ENCODE measurements at places on chromosomes 2 and 18.

GRCh38 chr2:11665510-11666362, 4.3 kb downstream of the NTSR2 start:
- DNase-seq = no peak

- no peak for DNase-seq
Measured at GRCh38 chr2:184351126-184351525, 247.2 kb upstream of the ZNF804A start.

DNA sequence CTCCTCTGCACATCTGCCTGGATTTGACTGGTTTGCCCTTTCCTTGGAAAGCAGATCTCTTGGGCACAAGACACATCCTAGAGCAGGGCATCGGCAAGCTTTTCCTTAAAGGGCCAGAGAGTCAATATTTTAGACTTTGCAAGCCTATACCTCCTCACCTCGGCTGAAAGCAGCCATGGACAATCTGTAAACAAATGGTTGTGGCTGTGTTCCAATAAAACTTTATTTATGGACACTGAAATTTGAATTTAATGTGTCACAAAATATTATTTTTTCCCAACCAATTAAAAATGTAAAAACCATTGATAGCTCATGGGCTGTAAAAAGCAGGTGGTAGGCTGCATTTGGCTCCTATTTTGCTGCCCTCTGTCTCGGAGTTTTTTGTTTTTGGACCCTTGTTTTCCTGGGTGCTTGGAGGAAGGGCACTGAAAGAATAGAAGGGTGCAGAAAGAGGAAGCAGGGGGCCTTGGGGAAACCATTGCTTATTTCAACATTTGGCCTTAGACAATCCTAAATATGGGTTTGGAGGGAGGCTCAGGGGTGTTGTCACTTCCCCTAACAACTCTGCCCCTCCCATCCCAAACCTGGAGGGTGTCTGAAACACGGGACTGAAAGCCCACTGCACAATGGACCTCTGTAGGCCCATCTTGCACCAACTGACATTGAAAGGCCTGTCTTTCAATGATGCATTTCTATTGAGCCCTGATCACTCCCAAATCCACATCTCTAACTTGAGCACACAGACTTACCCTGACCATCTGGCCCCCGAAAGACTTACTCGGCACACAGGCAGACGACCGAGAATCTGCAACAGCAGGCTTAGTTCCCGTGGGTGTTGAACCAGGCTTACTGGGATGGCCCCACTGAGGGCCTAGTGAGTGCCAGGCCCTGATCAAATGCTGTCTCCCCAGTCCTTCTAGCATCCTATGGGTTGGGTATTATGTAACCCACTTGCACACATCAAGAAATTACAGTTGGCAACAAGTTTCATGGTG, 7.1 kb upstream of the ZFP36L2 start:
- no peak for DNase-seq

DNA sequence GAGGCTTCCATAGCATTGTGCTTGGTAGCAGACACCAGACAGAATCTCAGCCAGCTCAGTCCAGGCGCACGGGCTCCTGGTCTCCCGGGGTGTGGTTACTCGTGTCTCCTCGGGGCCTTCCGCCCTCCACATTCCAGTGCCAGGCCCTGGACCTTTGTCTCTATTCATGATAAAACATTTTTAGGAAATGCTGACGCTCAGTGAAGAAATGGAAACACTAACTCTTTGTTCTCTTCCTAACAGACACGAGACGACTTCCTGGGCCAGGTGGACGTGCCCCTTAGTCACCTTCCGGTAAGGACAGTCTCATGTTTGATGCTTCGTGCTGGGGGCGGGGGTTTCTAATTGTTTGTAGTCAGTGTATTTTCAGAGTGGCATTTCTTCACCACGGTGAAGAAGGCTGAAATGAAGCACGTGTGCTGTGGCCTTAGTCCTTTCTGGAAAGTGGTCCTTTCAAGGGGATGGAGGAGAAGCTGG, 271.8 kb downstream of the NEDD4L start:
- DNase-seq = no peak

GRCh38 chr2:172751564-172751963, 15.9 kb downstream of the RAPGEF4 start:
- DNase-seq = no peak

DNA sequence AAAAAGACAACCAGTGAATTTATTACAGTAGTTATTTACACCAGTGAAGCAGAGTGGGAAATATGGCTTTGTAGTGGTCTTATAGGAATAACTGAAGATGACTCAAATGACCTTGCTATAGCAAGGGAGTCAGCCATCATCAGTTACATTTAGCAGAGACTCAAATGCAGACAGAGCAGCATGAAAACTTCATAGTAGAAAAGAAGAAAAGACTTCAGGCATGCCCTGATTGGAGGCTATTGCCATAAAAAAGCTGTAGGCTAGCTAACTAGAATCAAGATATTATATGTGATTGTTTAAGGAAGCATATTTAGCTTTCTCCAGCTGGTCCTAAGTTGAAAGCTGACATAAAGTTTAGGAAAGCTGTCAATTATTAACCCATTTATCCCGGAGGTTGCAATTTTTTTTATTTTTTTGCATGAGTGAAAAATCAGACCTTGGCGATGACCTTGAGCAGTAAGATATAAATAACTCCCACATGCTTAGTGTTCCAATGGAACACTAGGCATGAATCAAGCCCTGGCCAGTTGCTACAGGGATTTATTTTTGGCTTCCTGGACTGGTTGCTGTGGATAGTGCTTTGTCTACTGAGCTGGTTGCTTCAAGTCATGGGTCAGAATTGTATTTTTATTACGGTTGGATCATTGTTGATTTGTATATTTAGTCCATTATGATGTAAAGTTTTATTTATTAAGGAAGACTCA, 675.6 kb upstream of the VRK2 start:
- DNase-seq = peak; percentile 3

DNA sequence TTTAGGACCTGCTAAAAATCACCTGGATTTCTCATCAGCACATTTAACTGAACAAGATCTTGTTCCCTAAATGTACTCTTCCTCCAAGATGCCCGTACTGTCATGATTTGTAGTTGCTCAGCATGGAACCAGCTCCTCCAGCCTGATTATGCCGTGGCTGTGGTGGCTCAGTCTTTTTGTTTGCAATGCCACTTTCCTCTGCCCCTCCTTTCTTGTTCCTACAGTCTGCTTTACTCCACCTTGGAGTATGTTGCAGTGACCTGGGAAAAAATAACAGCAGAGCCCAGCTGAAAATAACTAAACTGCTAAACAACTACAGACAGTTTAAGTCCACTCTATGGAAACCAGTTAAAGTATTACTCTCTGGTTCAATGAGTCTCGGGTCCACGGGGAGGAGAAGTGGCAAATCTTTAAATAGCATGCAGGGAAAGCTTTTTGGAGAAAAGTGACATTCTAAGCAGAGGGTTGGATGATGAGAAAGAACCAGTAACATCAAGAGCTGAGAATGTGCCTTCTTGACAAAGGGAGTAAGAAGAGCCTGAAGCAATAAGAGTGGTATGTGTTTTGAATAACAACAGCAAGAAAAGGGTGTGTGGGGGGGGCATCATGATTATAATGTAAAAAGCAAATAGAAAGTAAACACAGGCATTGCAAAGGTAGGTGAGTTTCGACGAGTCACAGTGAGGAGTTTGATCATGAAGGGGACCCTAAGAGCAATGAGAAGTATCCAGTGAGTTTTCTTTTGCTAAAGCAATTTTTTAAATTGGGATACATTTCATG, 225.7 kb downstream of the TMX3 start:
- DNase-seq = no peak

DNA sequence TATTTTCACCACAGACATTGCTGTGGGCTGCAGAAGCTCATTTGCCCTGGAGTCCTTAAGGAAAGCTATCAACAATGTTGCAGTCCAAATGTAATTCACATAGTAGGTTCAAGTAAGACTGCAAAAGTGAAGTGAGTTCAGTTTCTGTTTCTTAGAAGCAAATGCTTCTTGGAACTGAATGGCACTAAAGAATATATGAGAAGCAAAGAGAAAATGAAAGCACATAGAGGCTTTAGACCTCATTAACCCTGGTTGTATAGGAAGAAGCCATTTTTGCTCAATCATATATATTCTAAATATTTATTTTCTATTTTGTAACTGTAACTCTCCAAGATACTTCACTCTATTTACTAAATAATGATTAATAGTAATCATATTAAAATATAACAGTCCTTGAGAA, 292.0 kb downstream of the ZNF804A start:
- no peak for DNase-seq

- DNase-seq = no peak
Measured at GRCh38 chr18:68992719-68993482, 195.0 kb downstream of the CCDC102B start.

Data from fibroblast of skin of right quadriceps (primary cell).